Dorsolateral prefrontal cortex (tissue), 122 donors: ENCODE measurements at places on chromosomes 12 and 14.
A peak's percentile ranks its signal among the peaks of the same experiment; 100 is the strongest.

GRCh38 chr14:55913324-55914025, 204.7 kb upstream of the PELI2 start:
- DNase-seq: no peak

DNA sequence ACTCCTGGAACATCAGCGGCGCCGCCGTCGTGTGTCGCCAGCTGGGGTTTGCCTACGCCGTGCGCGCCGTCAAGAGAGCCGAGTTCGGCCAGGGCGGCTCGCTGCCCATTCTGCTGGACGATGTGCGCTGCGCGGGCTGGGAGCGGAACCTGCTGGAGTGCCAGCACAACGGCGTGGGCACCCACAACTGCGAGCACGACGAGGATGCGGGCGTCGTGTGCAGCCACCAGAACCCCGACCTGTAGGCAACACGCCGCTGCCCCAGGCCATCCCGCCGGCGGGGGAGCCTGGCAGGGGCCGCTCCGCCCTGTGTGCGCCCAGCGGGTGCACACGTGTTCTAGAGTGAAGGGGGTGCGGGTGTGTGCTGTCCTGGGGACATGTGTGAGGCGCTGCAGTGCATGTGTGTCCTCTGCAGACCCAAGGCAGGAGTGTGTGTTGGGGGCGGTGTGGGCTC, 8.7 kb upstream of the CYP46A1 start:
- no peak for DNase-seq

DNA sequence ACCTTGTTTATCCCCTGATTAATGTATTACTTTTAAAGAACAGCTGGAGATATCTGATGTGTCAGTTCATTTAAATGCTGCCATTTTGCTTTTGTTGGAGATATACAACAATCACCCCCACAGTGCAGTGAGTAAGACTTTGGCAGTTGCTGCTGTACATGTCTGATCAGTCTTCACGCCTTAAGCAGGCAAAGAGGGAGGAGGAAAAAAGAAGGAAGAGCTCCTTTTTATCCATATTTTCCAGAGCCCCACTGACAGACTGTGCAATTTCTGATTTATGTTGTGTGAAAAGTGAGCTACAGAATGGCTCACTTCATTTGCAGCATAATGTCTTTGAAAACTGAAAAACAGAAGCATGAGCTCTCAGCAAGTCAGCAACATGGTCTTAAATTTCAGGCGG, 319.7 kb upstream of the LRIG3 start:
- DNase-seq: no peak

- DNase-seq: no peak
Measured at GRCh38 chr12:24407884-24408283, 458.4 kb upstream of the SOX5 start.

DNA sequence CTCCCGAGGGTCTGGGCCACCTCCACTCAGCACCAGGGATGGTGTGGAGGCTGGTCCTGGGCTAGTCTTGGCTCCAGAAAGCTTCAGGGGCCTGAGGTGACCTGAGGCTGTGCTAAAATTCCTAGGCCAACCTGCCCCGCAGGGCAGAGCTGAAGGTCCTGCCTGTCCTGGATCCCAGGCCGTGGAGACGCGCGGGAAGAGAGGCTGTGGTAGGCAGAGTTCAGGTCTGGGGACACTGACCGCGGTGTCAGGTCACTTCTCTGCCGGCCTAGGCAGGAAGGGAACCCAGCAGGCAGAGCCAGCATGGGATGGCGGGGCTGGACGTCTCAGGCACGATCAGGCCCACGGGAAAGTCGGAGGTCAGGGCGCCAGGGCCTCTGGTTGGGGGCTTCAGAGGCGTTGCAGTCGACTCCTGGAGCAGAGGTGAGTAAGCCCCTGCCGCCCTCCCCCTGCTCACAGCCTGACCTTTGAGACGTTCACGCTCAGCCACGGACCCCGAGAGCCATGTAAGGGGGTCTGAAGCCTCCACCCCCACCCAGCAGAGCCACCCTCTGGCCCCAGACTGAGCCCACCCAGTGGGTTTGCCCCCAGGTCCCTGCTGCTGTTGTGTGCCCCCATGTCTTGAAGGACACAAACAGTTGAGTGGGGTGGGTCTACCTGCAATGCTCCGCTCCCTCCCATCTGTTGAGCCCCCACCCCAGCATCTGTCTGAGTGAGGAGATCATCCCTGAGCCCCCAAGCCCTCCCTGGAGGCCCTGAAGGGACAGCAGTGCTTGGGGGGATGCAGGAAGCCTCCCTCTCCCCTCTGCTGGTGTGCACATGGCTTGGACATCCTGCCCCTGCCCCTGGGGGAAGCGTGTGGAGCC, 142.7 kb downstream of the KIF26A start:
- DNase-seq: peak; percentile 27

DNA sequence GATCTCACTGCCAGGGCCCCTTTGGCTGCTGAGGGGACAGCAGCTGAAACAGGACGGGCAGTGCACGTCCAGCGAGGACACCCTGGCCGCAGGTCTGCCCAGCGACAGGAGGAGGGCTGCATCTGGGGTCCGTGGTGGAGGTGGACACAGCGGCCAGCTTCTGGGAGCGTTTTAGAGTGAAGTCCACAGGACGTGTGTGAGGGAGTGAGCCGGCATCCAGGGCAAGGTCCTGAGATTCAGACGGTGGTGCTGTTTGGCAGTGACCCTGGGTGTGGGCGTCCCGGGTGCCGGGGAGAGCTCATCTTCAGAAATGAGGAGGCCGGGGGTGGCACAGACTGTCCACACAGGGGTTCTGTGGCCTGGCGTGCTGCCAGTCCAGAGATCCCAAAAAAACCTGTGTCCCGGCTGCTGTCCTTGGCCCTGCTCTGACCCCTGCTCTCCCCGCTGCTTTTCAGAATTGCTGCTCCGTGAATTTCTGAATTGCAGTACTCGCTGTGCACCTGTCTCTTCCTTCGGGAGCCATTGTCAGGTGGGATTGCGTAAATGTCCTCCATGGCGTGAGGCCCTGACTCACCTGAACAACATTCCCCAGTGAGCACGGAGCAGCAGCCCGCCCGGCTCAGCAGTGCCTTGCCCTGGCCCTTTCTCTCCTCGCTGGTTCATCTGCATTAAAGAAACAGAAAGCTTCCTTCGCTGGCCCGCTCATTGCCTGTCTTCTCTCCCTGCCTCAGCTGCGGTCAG, 183.5 kb upstream of the C14orf180 start:
- peak; percentile 31 for DNase-seq

GRCh38 chr14:75011356-75011994, 8.8 kb downstream of the EIF2B2 start:
- no peak for DNase-seq

GRCh38 chr14:27223906-27224305, 626.1 kb upstream of the NOVA1 start:
- no peak for DNase-seq

GRCh38 chr12:124847113-124848074, 16.3 kb downstream of the SCARB1 start:
- DNase-seq: peak; percentile 92

DNA sequence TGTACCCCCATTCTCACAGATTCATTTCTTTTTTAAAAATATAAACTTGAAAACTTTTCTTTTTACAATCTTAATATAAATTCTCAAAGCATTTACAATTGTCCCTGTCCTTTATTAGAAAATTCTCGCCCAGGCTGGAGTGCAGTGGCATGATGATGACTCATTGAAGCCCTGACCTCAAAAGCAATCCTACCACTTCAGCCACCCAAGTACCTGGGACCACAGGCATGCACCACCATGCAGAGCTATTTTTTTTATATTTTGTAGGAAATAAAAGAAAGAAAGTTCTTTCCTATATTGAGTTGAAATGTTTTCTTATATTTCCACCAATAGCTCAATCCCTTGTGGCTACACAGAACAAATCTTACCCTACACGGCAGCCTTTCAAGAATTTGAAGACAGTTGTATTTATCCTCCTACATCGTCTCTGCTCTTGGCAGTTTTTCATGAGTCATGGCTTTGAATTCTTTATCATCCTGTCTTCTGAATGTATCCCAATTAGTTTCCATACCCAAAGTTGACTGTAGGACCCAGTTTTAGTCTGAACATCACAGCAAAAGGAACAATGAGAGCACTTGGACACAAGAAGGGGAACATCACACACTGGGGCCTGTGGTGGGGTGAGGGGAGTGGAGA, 52.4 kb downstream of the SYT1 start:
- no peak for DNase-seq

GRCh38 chr12:123064366-123064765, 83.9 kb downstream of the ARL6IP4 start:
- peak; percentile 79 for DNase-seq

- no peak for DNase-seq
Measured at GRCh38 chr14:56273951-56274350, 155.7 kb downstream of the PELI2 start.

GRCh38 chr12:50006754-50007442, 18.4 kb downstream of the RACGAP1 start:
- no peak for DNase-seq

DNA sequence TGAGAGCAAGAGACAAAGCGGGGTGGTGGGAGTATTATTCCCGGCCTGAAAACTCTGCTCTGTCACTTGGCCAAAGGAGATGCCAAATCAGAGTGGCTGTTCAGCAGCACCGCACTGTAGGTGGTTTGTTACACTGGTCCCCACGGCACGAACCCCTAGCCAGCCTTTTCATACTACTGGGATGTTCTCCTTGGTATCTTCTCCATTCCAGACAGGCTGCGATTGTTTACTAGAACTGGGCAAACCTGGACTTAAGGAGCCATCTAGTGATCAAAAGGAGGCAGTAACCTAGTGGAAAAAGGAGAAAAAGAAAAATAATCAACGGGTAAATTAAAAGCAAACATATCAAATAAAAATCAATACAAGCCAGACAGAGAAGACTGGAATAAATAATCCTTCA, 58.9 kb upstream of the TMTC2 start:
- DNase-seq: no peak

- DNase-seq: no peak
Measured at GRCh38 chr12:63276537-63277365, 125.8 kb upstream of the AVPR1A start.

- DNase-seq: no peak
Measured at GRCh38 chr12:26700430-26700829, 132.6 kb downstream of the ITPR2 start.

DNA sequence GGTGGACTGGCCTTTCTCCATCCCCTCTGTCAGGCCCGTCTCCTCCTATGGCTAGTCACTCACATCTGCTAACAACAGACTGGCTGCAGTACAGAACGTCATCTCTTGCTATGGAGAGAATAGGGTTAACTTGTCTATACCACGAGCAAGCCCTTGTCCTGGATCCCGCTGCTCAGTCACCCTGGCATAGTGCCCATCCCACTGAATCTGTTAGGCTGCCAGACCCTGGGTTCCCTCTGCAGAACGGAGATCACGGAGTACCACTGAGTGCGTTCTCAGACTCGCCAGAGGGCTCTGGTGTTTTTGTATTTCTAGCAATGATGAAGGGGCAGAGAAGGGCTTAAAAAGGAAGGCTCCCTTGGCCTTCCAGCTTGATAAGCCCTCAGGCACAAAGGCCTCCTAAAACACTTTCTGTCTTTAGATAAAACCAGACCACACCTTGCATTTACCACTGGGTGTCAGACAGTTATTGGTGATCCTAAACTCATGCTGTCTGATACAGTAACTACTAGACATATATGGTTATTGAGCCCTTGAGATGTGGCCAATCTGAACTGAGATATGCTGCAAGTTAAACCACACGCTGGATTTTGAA, 6.3 kb upstream of the NRIP2 start:
- DNase-seq: no peak

- DNase-seq: no peak
Measured at GRCh38 chr12:53101931-53102781, 1.1 kb upstream of the SOAT2 start.

GRCh38 chr14:77144412-77145115, 3.0 kb upstream of the ZDHHC22 start:
- DNase-seq: no peak

DNA sequence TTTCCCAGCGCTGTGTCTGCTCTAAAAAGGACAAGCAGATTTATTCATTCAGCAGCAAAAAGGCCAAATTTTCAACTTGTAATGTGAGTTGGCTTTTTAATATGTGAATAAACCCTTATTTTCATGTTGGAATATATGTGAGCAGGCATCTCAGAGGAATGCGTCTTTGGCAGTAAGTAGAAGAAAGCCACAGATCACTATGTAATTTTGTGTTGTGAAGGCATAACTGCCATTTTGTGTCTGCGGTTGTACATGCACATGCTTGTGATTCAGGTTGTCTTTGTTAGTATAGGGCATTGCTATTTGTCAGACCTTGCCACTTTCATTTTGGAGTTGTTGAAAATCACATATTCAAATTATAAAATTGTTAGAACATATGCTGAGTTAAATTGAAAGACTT, 398.8 kb upstream of the RGS6 start:
- no peak for DNase-seq

- no peak for DNase-seq
Measured at GRCh38 chr12:78177298-78177697, 346.6 kb downstream of the NAV3 start.

DNA sequence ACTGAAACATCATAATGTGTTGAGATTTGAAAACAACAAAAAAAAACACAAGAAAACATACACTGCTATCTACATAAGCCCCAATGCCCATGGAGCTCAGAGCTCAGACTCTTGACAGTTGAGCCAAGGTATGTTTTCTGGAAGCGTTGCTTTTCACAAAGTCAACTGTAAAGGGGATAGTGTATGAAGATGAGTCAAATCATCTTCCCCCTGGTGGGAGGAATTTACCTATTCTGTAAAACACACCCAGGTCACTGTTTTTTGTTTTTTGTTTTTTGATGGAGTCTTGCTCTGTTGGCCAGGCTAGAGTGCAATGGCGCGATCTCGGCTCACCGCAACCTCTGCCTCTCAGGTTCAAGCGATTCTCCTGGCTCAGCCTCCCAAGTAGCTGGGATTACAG, 361.4 kb upstream of the DIO2 start:
- no peak for DNase-seq

- DNase-seq: no peak
Measured at GRCh38 chr12:108414021-108414420, 74.9 kb upstream of the CMKLR1 start.

DNA sequence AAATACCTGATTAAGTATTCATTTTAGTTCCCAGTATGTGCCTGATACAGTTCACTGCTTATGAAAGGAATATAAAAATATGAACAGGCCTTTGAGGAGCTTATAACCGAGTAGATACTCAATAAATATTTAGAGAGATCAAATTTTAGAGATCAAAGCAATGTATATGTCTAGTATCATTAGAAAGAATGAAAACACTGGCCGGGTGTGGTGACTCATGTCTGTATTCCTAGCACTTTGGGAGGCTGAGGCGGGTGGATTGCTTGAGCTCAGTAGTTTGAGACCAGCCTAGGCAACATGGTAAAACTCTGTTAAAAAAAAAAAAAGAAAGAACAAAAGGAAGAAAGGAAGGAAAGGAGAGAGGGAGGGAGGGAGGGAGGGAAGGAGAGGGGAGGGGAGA, 113.2 kb upstream of the EEA1 start:
- no peak for DNase-seq

GRCh38 chr14:61718039-61718438, 22.7 kb downstream of the HIF1A start:
- no peak for DNase-seq
